ENCODE measurements at places on chromosomes 3 and 15. TPM values are rescaled to one million over a fixed set of nuclear protein-coding genes. Genes with fewer than 3 reads are reported as not detected.

Gene POPDC2
- 16.1 TPM for total RNA-seq

GRCh38 chr3:154338008-154338407 is 13.7 kb upstream of the DHX36 start:
- no peaks in the 10 kb centered on the region for H3K27me3 ChIP-seq
- no peak for DNase-seq
- H3K27ac ChIP-seq: no peak overlapping the region
- H3K36me3 ChIP-seq: no peaks in the 10 kb centered on the region
- no peak overlapping the region for H3K4me3 ChIP-seq

DNA sequence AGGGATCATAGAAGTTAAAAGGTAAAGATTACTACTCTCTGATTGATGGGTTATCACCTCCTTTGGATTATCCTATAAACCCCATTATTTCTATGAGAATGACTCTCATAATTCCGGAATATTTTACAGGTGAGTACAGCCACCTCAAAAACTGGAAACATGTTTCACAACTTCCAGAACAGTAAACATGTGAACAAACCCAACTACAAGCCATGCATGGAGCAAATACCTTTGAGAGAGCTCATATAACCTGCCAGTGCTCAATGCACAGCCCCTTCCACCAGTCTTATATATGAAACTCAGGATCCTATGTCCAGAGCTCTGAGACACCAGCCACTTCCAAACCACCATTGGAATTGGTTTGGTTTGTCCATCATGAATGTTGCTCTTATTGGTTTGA is 208.0 kb downstream of the MECOM start:
- H3K4me3 ChIP-seq: no peak overlapping the region
- no peaks in the 10 kb centered on the region for H3K4me1 ChIP-seq
- no peaks in the 10 kb centered on the region for H3K36me3 ChIP-seq
- no peaks in the 10 kb centered on the region for H3K27me3 ChIP-seq

Gene P2RY13
- 0.75 TPM for total RNA-seq

GRCh38 chr3:154310840-154311239 is 13.4 kb downstream of the DHX36 start:
- H3K27ac ChIP-seq: no peak overlapping the region
- H3K36me3 ChIP-seq: peaks cover 8% of the 10 kb centered on the region
- no peak for DNase-seq
- no peaks in the 10 kb centered on the region for H3K4me1 ChIP-seq
- H3K27me3 ChIP-seq: no peaks in the 10 kb centered on the region
- H3K4me3 ChIP-seq: no peak overlapping the region

Gene TM4SF1
- 43.4 TPM for total RNA-seq

- no peak overlapping the region for H3K27ac ChIP-seq
- DNase-seq: peak; percentile 67
- H3K27me3 ChIP-seq: peaks cover 51% of the 10 kb centered on the region
- peak overlapping the region; percentile 61 for H3K4me3 ChIP-seq
- no peaks in the 10 kb centered on the region for H3K36me3 ChIP-seq
These were observed 1.3 kb upstream of the PIGZ start for GRCh38 chr3:196969660-196970546.

Gene NOX5
- total RNA-seq: 0.09 TPM

Gene SEMA3B
- total RNA-seq: 51.8 TPM

Gene SLC12A1
- total RNA-seq: not detected

DNA sequence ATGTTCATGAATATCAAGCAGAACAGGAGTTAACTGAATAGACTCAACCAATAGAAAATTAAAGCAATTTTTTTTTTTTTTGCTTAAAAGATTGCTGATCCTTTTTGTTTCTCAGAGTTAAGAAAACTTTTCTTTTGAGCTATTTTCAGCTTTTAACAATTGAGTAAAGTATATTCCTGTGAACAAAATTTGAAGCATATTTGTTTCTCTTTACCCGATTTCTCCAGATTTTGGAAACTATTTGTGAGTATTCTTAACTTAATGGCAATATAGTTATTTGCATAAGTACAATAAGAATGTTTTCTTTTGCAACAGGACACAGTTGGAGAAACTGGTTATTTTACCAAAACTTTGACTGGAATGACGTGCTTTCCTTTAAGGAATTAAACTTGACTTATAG is 53.4 kb upstream of the C15orf39 start:
- no peak for DNase-seq
- no peaks in the 10 kb centered on the region for H3K36me3 ChIP-seq
- H3K4me1 ChIP-seq: peaks cover 6% of the 10 kb centered on the region

DNA sequence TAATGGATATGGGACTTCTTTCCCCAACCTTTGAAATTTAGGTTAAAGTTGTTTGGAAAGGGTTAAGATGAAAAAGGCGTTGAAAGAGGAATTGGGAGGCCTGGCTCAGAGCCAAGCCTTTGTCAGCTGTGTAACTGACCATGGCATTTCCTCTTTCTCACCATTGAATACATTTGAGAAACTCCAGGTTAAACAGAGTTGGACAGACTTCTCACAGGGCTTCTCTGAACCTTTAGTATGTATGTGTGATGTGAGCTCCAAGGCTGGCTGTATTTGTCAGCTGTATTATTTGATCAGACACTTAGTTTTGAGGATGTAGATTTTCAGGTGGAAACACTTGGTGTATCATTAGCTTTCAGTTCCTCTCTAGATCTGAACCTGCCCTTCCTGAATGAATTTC is 136.4 kb upstream of the GOLGA6L4 start:
- H3K4me3 ChIP-seq: no peak overlapping the region
- no peaks in the 10 kb centered on the region for H3K27me3 ChIP-seq
- DNase-seq: peak; percentile 51
- H3K4me1 ChIP-seq: no peaks in the 10 kb centered on the region
- H3K36me3 ChIP-seq: no peaks in the 10 kb centered on the region
- H3K27ac ChIP-seq: no peak overlapping the region

Measured in muscle of leg (tissue), 16 donors.